ENCODE measurements at places on chromosomes 7 and 10.

- DNase-seq: no peak
These were observed 184.8 kb upstream of the PDE1C start for GRCh38 chr7:32255036-32255435.

GRCh38 chr10:7121154-7121797, 289.6 kb downstream of the SFMBT2 start:
- DNase-seq: peak; percentile 72

DNA sequence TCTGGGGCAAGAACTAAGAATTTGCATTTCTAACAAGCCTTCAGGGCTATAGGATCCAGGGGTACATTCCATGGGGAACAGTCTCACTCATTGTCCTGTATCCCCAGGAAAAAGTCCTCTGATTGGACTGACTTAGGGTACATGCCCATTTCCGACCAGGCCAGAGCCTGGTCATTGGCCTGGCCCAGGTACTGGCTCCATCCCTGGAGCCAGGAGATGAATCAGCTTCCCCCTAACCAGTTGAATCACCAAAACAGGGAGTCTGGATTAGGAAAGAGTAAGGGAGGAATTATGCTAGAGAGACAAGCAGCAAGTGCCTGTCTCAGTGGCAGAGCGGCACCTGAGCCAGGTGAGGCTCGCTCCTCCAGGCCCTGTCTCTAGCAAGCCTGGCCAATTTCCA, 137.5 kb downstream of the FGFR2 start:
- no peak for DNase-seq

DNA sequence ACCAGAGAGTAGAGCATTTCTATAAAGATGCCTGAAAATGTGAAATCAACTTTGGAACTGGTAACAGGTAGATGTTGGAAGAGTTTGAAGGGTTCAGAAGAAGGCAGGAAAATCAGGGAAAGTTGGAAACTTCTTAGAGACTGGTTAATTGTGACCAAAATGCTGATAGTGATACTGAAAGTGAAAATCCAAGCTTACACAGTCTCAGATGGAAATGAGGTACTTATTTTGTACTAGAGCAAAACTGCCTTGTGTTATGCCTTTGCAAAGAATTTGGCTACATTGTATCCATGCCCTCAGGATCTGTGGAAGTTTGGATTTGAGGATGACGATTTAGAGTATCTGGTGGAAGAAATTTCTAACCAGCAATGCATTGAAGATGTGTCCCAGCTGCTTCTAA, 430.6 kb upstream of the KCND2 start:
- DNase-seq: no peak

- DNase-seq: no peak
These were observed 15.3 kb downstream of the EDRF1 start for GRCh38 chr10:125734823-125735222.

DNA sequence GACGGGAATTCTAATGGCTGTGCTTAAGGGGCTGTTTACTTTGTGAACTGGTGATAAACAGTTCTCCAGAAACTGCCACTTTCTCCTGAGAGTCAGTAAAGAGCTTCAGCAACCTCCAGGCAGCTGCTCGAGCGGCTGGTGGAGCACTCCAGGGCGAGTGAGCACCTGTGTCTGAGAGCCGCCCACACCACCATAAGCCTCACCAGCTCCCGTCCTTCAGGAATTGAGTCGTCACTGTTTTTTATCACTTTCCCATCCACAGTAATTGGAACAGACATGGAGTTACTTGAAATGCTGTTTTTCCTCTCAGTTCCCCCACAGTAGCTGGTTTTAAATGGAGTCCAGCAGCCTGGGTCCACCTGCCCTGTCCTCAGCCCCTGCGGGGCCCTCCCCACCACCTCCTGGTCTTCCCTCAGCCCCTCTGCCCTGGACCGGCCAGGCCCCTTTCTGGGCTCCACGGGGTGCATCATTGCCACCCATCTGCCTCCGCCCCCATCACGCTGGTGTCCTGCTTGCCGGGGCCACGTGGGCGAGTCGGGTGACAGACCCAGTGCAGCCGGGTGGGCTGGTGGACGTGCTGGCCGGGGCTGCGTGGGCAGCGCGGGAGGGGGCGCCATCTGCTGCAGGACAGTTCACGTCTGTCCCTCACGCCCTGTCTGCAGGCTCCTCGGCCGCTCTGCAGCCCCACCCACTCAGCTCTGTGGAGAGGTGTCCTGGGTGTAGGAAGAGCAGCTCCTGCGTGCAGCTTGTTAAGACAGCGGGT, 56.0 kb downstream of the NKX6-2 start:
- DNase-seq: no peak

GRCh38 chr7:24898691-24899090, 81.3 kb downstream of the OSBPL3 start:
- DNase-seq: no peak

DNA sequence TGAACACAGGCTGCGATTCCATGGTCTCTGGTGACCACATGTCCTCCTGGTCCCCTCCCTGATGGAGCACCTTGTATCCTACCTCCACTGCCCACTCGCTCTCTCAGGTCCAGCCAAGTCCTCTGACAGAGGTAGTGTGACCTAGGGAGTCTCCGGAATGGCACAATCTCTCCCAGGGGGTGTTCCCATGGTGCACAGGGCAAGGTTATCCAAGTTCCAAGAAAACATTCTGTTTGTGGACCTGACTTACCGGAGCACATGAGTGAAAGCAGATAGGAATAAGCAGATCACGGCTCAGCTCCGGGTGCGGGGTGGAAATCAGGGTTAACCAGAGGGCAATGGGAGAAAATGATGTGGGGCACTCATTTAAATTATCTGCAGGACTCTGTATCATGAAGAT, 45.8 kb upstream of the INSIG1 start:
- no peak for DNase-seq

- no peak for DNase-seq
These were observed 125.6 kb upstream of the CDK6 start for GRCh38 chr7:92961961-92962360.

- DNase-seq: no peak
These were observed 22.2 kb downstream of the MRC1 start for GRCh38 chr10:17831341-17831740.

GRCh38 chr10:119824299-119824698, 48.3 kb downstream of the MCMBP start:
- DNase-seq: no peak

DNA sequence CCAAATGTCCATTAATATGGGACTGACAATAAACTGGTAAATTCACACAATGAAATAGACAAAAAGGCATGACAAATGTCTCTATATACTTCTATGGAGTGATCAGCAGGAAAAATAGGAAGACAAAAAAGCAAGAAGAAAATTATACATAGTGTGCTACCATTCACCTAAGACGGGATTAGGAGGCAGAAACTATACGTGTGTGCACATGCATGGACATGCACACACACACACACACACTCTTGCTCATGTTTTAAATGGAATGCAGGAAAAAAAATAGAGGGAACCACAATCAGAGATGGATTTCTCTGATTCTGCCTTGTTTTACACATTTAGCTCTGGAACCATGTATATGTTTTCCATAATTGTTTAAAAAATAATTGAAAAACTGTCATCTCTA, 119.0 kb downstream of the ZFAND4 start:
- no peak for DNase-seq

GRCh38 chr7:157234271-157234670, 95.5 kb downstream of the UBE3C start:
- DNase-seq: no peak
